ENCODE measurements at places on chromosomes 2 and 18. TPM values are rescaled to one million over a fixed set of nuclear protein-coding genes. Genes with fewer than 3 reads are reported as not detected.

APCDD1 gene
- 76.1 TPM for total RNA-seq

DNA sequence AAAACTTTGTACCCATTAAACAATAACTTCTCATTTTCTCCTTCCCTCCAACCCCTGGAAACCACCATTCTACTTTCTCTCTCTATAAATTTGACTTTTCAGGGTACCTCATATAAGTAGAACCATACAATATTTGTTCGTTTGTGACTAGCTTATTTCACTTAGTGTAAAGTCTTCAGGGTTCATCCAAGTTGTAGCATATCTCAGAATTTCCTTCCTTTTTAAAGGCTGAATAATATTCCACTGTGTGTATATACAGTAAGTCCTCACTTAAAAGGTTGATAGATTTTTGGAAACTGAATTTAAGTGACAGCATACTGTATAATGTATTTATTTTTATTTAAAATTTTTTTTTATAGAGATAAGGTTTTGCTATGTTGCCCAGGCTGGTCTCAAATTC, 13.9 kb downstream of the CASP10 start:
- DNase-seq = no peak

DNA sequence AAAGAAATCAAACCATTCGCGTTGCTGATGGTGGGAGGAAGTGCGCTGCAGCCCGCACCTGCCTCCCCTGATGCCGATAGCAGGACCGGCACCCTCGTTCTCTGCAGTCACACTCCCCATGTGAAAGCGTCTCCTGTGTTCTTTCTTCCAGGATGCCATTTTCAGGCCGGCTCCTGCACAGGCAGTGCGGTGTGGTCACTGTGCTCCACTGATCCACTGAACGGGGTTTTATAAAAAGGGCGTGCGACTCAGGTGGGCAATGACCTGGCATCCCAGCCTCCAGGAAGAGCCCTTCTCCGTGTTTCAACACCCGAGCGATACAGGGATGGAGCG, 88.3 kb upstream of the SNTG2 start:
- DNase-seq = no peak

DNA sequence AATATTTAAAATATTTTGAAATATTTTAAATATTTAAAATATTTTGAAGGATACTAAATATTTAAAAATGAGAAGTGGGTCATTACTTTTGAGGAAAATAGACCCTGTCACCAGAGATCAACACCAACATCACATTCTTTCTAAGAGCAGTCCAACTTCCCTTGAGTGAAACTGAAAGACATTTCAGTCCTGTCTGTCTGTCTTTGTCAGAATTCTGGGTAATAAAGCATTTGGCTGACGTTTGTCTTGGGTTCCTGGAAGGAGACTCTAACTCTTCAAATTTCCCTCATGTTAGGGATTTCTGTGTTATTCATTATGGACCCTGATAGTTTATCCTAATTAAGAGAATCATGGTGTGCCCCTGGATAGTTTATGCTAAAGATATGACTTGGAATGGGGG, 32.8 kb downstream of the TTC21B start:
- DNase-seq = no peak

IGFBP5 gene
- 170 TPM for total RNA-seq

MC2R gene
- total RNA-seq = not detected

ALPI gene
- not detected for total RNA-seq

- DNase-seq = no peak
Observed at GRCh38 chr18:39230086-39230803, 1664.6 kb upstream of the CELF4 start.

- DNase-seq = no peak
Observed at GRCh38 chr2:109102588-109103233, 26.3 kb upstream of the SH3RF3 start.

COL3A1 gene
- 104 TPM for total RNA-seq

GRCh38 chr2:187102381-187102780, 253.4 kb upstream of the ZSWIM2 start:
- no peak for DNase-seq

GRCh38 chr2:203709416-203710040, 3.1 kb downstream of the CD28 start:
- no peak for DNase-seq

- DNase-seq = peak; percentile 62
Observed at GRCh38 chr2:69104261-69104660, 91.3 kb downstream of the ANTXR1 start.

- DNase-seq = no peak
Observed at GRCh38 chr2:10499911-10500521, 51.9 kb upstream of the ODC1 start.

AFF3 gene
- total RNA-seq = 16.7 TPM

Data from right cardiac atrium (tissue), 5 donors.